ENCODE measurements at places on chromosomes 5 and 9. TPM values are rescaled to one million over a fixed set of nuclear protein-coding genes. Genes with fewer than 3 reads are reported as not detected.
A peak's percentile ranks its signal among the peaks of the same experiment; 100 is the strongest.

- no peak for DNase-seq
Measured at GRCh38 chr5:152704286-152704685, 299.2 kb upstream of the NMUR2 start.

DNA sequence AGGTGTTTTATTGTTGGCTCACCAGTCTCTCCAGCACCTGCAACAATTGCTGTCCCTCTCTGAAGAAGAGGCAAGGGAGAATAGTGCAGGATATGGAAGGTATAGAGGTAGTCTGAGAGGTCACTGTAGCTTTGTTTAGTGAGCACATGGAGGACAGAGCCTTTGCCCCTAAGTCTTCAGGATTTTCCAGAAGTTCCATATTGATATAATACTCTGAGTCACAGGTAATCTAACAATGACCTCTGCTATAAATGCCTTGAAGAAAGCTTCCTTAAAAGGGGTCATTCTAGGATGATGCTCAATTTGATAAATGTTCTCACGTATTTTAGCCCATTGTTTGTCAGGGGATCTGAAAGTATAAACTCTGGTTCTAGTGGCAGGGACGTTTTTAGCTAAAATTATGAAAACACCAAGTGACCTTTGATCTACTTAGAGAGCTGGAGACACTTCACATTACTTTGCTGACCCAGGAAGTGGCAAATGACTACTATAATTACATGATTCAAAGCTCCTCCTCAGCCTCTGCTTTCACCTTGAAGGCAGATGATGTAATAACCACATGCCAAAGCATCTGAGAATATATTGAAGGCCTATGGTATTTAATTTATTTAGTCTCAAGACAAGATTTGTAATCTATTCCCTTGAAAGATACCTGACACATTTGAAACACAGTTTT, 366.9 kb upstream of the NUDT12 start:
- DNase-seq = no peak

AIF1L gene
- 16.5 TPM for total RNA-seq

GRCh38 chr5:115033861-115034260, 135.8 kb downstream of the TRIM36 start:
- no peak for DNase-seq

OBP2B gene
- total RNA-seq = not detected

- DNase-seq = no peak
Measured at GRCh38 chr9:37954581-37954981, 50.7 kb upstream of the SLC25A51 start.

HMMR gene
- total RNA-seq = 1.2 TPM

ARID3C gene
- total RNA-seq = not detected

PLPP7 gene
- total RNA-seq = 1.2 TPM

DNA sequence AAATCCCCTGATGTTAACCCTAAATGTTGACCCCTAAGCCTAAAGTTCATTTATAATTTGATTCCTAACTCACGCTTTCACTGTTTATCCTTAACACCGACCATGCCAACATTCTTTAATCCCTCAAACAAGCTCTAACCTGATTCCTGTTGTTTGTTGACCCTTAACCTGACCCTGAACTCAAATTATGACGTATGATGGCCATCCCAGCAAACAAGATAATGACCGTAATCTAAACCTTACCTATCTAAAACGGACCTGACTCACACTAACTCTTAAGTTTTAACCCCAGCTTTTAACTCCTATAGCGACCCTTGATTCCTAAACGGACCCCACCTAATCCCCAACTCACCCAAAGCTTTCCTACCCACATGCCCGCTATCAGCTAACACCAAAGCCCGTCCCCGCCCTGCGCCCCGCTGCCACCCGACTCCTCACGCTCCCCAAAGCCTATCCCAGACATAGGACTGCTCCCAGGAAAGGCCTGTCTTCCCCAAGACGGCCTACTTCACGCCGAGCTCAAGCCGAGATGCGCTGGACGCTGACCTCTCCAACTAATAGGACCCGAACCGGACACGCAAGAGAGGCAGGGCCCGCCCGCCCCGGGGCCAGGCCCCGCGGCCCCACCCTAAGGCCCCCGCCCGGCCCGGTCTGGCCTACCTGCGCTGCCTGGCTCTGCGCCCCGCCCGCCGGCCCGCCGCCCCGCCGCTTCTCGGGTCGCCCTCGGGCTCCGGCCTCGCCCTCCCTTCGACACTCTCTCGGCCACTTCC, 395 bp downstream of the TLN1 start:
- peak; percentile 54 for DNase-seq

C5orf63 gene
- 9.6 TPM for total RNA-seq

DNA sequence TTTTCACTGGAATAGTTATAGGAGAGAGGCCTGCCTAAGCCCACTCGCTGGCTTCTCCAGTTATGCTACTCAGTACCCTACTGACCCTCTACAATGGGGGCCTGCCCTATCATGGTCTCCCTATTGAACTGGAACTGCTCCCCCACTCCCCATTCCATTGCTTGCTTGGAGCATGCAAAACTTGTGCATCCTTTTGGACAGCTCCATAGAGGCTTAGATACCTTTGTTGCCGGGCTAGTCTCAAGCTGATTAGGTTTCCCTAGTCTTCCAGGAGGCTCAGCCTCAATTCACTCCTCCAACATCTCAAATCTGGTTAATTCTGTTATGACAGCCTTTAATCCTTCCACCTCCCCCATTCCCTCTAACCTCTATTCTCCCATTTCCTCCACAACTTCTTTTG, 39.9 kb downstream of the KIF24 start:
- DNase-seq = no peak

GRCh38 chr5:134458234-134459009, 46.7 kb upstream of the CDKN2AIPNL start:
- peak; percentile 27 for DNase-seq

NR5A1 gene
- 0.37 TPM for total RNA-seq

DNA sequence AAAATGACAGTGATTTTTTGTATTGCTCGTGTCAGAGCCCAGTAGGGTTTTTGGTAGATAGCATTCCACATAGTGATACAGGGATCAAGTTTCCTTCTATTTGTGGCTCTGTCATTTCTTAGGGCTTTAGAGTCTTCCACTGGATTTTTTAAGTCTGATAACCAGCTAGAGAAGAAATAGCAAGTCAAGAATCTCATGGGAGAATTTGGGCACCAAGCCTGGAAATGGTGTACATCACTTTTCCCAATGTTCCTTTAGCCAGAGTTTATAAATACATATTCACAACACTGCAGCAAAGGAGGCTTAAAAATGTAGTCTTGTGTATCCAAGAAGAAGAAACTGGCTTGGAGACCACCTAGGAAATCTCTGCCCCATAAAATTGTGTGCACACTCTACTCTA, 647.1 kb upstream of the KLF4 start:
- no peak for DNase-seq

- peak; percentile 11 for DNase-seq
Measured at GRCh38 chr9:401223-401622, 186.6 kb downstream of the DOCK8 start.

GRCh38 chr5:107772418-107773310, 101.9 kb upstream of the EFNA5 start:
- DNase-seq = no peak

DNA sequence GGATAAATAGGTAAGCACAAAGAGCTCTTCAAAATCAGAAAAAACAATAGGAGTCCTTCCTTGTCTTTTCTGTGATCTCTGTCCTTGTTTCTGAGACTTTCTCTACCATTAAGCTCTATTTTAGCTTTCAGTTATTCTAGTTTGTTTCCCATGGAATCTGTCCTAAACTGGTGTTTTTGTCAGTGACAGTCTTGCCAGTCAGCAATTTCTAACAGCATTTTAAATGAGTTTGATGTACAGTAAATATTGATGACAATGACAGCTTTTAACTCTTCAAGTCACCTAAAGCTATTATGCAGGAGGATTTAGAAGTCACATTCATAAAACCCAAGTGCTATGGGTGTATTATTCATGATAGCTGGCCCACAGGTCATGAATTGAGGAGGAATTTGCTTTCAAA, 17.9 kb downstream of the TIGD6 start:
- no peak for DNase-seq

GRCh38 chr5:142813220-142813619, 43.0 kb downstream of the ARHGAP26 start:
- no peak for DNase-seq

DNA sequence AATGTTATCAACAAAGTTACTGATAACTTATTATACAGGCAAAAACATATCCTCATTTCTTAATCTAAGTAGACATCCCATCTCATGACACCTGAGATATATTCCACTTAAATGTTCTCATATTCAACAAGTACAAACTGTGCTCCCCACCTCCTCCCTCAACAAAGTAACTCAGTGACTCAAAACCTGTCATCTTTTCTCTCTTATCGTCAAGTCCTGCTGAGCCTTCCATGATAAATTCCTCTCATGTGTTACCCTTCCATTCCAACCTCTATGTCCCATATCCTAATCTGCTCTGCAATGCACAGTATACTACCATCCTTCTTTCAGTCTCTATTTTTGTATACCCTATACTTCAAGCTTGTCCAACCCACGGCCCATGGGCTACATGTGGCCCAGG, 13.6 kb downstream of the RNF145 start:
- DNase-seq = no peak

DNA sequence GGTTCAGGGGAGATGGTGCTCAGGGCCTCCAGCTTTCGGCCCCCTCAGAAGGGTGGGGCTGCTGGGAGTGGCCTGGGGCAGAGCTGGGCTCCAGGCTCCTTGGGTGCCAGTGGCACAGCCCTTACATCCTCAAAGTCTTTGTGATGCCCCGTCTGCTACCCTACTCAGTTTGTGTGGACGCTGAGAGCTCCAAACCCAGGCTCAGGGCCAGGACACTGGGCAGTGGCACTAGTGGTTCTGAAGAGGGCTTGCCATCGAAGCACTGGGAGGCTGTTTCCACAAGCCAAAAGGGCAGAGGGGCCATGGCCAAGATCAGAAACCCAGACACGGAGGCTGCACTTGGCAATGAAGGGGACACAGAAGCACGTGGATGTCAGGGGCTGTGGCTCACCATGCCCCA, 99.1 kb downstream of the GABBR2 start:
- no peak for DNase-seq

DNA sequence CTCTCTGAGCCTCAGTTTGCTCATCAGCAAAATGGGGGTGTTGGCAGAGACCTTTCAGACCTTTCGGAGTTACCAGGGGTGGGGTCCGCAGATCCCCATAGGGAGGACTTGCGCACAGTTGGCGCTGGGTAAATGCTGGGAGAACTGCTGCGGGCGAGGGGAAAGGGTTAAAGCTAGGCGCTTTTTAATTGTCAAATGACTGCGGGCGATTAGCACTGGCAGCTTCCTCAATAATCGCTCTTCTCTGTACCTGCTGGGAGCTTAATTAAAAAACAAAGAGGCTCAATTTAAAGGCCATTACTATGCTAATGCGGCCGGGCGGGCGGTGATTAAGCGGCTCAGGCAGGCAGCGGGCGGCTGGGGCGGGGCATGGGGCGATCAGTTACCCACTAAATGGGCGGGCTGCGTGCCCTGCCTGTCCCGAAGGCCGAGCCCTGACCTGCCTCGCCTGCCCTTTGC, 63.0 kb downstream of the LMX1B start:
- no peak for DNase-seq

DNA sequence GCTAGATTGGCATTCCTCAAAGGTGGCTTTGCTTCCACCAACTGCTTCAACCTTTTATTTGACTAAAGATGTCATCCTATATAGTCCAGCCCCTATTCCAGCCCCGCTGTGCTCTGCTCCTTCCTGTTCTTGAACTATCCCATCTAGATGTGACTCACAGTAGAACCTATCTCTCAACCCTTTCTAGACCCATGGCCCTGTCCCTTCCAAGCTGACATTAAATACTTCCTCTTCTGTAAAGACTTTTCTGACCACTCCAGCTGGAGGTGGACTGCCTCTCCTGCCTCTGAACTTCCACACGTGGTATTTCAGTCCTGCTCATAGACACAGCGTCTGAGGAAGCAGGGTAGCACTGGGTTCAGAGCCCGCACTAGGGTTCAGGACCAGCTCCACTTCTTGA, 32.4 kb downstream of the OSTF1 start:
- DNase-seq = no peak

DNA sequence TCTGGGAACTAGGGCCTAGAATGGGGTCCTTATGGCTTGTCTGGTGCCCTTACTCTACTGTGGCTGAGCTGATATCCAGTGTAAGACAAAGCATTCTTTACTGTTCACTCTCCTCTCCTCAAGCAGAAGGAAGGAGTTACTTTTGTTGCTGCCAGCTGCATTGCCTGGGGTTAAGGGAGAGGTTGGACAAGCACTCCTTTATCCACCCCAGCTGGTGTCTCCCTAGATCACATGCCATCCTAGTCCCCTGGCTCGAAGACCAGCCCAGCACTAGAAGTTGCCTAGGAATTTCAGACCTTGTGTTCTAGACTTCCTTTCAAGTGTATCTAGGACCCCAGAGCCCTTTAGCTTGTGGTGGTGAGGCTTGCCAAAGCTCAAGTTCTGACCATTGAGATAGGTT, 1051.5 kb upstream of the C9orf72 start:
- no peak for DNase-seq

DNA sequence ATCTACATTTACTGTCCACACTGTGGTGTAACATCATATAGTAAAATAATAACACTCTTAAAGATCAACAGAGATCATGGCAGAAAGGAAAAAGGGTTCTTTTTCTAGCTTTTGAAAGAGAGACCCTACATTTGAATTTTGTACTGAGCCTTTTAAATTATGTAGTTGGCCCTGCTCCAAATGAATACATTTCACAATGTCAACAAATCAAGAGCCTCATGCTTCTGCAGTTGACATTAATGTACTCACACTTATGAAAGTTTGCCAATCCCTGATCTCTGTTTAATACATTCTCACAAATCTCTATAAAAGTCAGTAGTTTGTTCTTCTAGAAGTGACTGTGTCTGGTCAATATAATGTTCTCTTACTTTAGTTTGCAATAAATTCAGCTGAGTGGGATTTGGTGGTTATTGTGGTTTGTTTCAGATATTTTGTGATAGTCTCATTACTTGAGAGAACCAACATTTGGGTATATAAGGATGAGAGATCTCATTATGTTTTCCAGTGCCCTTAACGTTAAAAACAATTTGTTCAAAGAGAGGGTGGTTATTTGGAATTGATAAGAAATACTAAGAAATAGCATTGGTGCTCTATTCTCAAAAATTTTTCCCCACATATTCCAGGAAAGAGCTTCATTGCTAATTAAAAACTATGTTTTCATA, 277.8 kb upstream of the FTMT start:
- DNase-seq = no peak

LCP2 gene
- 39.1 TPM for total RNA-seq
